Stimulated activated CD8-positive, alpha-beta memory T cell treated with anti-CD3 and anti-CD28 coated beads, Interleukin-4, amount 100 ng/mL, for 1 hour (primary cell): ENCODE measurements at places on chromosomes 5 and 9.

DNA sequence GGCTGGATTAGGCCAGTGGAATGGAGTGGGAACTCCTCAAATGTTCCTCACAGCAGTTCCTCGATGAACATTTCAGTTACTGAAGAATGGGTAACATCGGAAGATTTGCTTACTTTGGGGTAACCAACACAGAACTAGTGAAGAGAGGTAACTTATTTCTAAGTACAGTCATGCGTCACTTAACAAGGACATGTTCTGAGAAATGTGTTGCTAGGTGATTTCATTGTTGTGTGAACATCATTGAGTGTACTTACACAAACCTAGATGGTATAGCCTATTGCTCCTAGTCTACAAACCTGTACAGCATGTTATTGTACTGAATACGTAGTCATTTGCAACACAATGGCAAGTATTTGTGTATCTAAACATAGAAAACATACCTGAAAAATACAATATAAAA is 228.3 kb downstream of the MAST4 start:
- no peak for DNase-seq

DNA sequence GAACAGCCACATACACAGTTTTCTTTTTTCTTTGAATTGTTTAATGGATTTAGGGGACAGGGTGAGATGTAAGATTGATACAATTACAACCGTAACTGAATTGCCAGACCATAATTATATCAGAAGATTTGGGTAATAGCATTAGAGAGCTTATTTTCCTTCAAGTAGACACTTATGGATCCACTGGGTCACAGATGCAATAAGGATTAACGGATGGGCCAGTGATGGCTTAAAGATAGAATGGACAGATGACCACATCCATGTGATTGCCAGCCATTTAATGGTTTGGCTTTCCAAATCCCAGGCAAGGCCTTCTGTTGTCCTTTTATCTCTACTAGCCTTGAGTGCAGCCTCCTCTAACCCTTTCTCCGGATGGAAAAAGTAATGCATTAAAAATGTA is 94.7 kb upstream of the NUDT12 start:
- no peak for DNase-seq

GRCh38 chr5:154447089-154447725 is 1.4 kb downstream of the SAP30L start:
- no peak for DNase-seq

DNA sequence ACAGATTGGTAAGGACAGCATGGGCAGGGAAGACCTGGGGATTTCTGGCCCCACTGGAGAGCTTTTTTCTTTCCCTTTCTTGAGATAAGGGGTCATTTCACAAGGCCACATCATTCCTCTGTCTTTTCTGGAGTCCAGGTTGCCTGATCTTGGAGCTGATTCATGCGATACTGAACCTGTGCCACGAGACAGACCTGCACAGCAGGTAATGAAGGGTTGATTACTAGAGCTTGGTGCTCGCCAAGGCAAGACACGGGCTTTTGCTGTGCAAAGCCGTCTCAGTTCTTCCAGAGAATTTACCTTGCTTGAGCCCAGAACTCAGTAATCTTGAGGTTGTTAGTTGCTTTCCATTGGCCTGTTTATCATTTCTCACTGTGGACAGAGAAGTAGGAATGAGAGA is 39.2 kb downstream of the NUP188 start:
- DNase-seq = no peak

DNA sequence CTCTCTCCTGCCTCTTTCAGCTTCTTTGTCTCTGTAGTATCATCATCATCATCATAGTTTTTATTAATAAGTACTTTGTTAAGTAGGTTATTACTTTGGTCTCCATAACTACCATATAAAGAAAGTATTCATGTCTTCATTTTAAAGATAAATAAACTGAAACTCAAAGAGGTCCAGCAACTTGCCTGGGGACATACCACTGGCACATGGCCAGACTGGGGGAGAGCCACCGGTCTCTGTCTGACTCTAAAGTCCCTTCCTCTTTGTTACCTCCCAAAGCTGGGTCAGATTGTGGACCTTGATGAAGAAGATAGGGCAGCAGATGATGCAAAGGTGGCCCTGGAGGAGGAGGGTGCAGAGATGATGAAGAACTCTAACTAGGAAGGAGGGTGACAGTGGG is 8.5 kb downstream of the CDX1 start:
- DNase-seq = no peak

GRCh38 chr9:86670076-86670475 is 277.2 kb downstream of the GAS1 start:
- DNase-seq = no peak

DNA sequence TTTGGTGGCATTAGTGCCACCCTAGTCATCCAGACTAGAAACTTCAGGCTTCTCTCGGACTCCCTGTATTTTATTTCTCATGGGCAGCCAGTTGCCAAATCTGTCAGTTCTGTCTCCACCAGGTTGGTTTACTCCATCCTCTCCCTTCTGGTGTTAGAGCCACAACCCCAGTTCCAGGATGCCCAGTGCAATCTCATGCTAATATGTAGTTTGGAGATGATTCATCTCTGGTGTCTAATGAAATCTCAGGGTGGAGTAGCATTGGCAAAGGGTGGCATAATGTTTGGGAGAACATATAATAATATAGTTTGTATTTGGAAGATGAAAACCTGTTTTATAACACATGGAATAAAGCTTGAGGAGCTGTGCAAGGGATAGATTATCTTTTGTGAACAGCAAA is 30.2 kb downstream of the SLC46A2 start:
- DNase-seq = no peak
